ENCODE measurements at places on chromosomes 4 and X. TPM values are rescaled to one million over a fixed set of nuclear protein-coding genes. Genes with fewer than 3 reads are reported as not detected.

- DNase-seq = no peak
- H3K27me3 ChIP-seq = no peaks in the 10 kb centered on the region
- no peaks in the 10 kb centered on the region for H3K4me1 ChIP-seq
- no peaks in the 10 kb centered on the region for H3K36me3 ChIP-seq
- H3K4me3 ChIP-seq = no peak overlapping the region
- no peak overlapping the region for H3K27ac ChIP-seq
These were observed 14.4 kb upstream of the CXCL8 start for GRCh38 chr4:73725985-73726384.

DNA sequence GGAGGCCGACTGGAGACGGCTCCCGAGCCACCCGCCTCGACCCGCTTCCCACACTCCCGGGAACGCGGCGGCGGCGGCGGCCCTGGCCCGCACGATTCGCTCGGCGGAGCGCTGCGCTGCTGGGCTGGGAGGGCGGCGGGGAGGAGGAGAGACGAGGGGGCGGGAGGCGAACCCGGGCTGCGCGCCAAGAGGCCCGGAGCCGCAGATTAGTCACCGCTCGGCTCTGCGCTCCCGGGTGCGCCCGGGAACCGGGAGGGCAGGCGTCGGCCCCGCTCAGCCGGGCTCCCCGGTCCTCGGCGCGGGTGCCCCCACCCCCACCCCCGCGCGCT lies 11.2 kb upstream of the BCOR start:
- H3K27ac ChIP-seq = no peak overlapping the region
- H3K36me3 ChIP-seq = no peaks in the 10 kb centered on the region
- no peaks in the 10 kb centered on the region for H3K27me3 ChIP-seq

DNA sequence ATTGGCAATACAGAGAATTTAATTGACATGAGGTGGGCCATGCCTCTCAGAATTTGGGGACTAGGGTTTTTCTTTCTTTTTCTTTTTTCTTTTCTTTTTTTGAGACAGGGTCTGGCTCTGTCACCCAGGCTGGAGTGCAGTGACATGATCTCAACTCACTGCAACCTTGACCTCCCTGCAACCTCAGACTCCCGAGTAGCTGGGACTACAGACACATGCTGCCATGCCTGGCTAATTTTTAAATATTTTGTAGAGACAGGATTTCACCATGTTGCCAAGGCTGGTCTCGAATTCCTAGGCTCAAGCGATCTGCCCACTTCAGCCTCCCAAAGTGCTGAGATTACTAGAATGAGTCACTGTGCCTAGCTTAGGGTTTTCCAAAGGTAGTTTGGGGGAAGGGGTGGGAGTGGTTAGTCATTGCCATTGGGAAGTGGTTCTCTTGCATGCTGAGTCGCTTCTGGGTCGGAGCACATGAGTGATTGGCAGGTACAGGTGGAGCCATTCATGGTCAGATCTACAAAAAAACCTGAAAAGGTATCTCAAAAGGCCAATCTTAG lies 54.5 kb downstream of the MID2 start:
- H3K4me3 ChIP-seq = no peak overlapping the region
- H3K27ac ChIP-seq = no peak overlapping the region
- H3K36me3 ChIP-seq = no peaks in the 10 kb centered on the region
- DNase-seq = no peak
- H3K4me1 ChIP-seq = no peaks in the 10 kb centered on the region
- H3K27me3 ChIP-seq = no peaks in the 10 kb centered on the region

PPID gene
- total RNA-seq = 18.3 TPM

ATOH1 gene
- not detected for total RNA-seq

USP17L17 gene
- total RNA-seq = not detected

All from CD4-positive, CD25-positive, alpha-beta regulatory T cell (primary cell).